ENCODE measurements at places on chromosomes 6 and 20.

DNA sequence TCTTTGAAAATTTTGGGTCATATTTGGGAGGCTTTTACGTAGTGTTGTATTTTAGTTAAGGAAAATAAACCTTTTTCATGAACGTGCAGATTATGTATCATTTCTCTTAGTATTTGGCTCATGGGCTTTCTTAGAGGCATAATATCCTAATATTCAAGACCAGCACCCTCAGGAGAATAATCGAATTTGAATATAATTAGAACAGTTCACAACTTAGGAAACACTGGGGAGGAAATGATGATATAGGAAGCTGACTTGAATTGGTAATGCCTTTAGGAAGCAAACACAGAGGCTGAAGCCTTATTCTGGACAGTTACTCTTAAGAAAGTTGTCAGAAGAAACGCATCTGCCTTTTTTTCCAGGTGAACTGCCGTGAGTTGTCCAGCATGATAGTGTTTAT is at the start of gene GFRAL:
Gene GFRAL (plus strand): TSS at position 301 of the 400 bp plus-strand sequence. CDS start 86 bp downstream, at position 387.
- DNase-seq: no peak

DNA sequence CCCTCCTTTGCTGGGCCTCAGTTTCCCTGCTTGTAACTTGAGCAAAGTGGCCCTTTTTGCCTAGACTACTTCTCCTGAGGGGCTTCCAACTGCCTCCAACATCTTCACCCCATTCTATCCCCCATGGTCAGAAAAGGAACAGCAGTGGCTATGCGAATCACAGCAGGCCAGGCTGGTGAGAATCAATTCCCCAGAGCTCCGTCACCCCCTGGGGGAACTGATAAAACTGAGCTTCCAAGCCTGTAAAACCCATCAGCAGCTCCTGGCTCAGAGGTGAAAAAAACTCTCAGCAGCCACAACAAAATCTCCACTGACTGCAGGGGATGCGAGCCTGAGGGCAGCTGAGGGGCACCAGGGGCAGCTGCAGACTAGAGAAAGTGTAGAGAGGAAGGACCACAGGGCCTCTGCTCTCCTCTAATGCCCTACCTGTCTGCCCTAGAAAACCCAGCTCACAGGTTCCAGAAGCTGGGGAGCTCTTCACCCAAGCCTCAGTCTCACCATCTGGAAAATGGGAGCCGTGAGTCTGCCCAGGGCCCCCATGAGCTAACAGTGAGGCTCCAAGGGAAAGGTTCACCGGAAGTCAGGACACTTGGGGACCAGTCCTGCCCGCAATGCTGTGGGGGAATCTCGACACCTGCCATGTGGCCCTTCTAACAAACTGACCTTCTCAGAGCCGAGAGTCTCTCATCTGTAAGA is 120.6 kb downstream of the GRM4 start:
- DNase-seq: no peak

- no peak for DNase-seq
Observed at GRCh38 chr6:53702316-53702715, 36.8 kb upstream of the KLHL31 start.

DNA sequence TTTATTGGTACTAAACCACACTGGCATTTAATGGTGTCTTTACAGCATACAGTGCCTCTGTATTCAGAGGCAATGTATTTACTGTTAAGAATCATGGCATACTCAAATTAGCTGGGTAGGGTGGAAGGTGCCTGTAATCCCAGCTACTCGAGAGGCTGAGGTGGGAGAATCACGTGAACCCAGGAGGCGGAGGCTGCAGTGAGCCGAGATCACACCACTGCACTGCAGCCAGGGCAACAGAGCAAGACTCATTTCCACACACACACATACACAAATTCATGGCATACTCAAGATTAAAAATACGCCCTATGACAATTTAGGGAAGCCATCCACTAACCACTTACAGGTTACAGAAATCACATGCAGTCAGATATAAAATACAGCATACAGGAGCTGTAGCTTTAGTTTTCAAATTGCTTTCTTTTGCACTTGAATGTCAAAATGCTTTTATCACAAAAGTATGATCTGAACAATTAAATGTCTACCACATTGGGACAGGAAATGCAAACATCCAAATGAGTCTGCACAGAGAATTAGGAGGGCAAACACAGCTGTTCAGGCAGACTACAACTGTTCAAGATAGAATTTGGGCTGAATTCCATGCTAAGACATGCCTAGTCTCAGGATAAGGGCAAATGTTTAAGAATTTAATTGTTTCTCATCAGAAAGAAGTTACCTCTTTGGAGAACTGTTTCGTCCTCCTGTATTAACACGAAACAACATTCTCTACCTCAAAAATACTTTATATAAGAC is 36.4 kb downstream of the CSNK2A1 start:
- no peak for DNase-seq

DNA sequence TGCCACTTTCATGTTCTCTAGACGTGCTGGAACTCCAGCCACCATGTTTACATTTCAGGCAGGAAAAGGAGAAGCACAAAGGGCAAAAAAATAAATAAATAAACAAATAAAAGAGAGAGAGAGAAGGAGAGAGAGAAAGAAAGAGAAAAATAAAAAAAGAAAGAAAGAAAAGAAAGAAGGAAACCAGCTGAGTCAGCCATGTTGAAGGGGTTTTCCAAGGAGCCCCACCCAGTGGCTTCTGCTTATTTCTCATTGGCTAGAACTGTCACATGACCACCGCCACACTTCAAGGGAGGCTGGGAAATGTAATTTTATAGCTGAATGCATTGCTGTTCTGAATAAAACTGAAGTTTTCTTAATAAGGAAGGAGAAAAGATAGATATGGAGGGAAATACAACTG is 71.1 kb downstream of the BFSP1 start:
- no peak for DNase-seq

DNA sequence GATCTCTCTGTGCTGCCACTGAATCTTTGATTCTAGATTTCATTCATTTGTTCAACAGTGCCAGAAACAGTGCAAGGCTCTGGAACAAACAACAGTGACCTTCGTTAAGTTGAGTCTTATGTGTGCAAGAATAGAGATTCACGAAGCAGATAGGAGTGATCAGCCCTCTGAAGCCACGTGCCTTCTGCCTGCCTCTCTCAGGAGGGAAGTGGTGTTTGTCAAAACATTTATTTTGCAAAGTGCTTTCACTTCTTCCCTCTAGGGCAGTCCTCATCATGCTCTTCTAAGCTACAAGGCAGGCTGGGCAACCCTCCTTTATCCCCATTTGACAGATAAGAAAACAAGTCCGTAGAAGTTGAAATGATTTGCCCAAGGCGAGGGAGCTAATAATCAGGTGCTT is 204.3 kb downstream of the TFAP2C start:
- DNase-seq: no peak

DNA sequence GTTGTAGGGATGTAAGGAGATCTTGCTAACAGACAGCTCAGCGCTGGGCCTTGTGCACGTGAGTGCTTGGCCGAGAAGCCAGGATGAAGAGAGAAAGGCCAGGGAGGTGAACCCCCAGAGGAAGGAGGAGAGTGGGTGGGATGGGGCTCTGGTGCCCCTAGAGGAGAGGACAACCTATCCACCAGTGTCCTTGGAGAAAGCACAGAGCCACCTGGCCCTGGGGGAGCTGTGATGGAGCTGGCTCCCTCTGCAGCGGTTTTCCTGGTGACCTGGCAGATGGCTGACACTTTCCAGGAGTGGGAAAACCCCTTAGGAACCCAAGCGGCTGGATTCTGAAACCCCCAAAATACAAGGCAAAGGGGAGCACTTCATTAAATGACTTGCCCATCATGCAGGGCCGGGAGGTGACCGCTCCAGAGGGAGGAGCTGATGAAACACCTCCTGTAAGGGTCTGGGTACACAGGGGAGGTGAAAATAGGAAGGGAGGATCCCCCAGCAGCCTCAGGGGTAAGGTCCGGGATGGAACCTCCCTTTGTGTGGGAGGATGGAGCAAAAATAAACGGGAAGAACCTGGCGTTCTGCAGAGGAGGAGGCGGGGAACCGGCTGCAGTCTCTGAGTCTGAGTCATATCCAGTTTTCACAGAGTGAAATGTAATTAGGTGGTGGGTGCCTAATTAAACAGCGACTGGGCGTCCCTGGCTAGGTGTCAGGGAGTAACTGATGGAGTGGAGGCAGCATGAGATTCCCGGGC is 80.4 kb downstream of the SULF2 start:
- DNase-seq: peak; percentile 58

DNA sequence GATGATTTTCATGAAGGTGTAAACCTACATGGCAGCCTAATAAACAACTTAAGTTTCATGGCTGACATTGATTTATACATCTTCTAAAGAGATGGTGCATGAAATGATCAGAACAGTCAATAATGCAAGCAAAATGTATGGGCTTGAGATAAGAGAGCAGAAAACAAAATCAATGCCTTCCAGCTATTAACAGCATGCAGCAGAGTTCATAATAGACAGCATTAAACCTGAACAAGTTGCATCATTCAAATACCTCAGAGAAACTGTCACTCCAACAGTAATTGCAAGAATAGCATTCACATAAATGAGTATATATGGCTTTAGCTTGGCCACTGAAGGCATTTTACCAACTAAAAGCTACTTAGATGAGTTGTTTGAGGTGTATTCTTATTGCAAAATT is 319.6 kb upstream of the ARID1B start:
- DNase-seq: no peak

- DNase-seq: no peak
Observed at GRCh38 chr6:109626311-109626710, 64.7 kb downstream of the AK9 start.

DNA sequence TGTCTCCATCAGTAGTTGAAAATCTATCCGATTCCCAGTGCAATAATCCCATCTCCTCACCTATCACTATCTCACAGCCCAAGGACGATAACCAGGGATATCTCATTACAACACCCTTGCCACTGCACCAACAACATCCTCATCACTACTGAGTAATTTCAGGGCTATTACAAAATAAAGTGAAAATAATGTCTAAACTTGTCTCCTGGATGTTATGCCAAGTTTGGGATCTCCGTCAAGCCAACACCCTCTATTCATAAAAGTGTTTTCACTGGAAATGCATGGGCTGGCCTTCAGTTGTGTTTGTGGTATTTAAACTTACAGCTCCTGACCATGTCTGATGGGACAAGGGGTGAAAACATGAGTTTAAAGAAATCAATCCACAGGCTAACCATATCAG is 42.0 kb upstream of the STMND1 start:
- no peak for DNase-seq

DNA sequence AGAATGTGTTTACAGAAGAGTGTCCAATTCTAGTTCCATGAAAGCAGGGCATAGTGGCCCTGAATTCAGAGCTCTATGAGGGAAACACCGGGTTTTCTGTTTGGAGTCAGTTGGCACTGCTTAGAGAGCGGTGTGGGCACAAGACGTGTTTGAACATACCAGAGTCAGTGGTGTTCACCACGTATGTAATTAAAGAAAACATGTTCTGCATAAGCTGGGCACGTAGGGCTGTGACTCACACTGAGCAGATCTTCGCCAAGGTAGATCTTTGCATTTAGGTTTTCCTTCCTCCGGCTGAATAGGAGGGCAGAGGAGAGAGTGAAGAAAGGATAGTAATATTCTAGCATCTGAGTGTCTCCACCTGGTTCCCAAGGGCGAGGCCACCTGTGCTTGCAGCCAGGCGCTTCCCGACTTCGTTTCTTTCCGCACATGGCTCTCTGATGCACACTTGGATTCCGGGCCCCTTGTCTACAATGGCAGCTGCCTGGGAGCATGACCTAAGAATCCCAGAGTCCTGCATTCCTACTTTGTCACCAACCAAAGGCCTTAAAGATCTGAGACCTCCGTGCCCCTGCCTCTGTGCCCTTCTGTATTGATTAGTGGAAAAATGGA is 136.2 kb downstream of the ERMARD start:
- no peak for DNase-seq

DNA sequence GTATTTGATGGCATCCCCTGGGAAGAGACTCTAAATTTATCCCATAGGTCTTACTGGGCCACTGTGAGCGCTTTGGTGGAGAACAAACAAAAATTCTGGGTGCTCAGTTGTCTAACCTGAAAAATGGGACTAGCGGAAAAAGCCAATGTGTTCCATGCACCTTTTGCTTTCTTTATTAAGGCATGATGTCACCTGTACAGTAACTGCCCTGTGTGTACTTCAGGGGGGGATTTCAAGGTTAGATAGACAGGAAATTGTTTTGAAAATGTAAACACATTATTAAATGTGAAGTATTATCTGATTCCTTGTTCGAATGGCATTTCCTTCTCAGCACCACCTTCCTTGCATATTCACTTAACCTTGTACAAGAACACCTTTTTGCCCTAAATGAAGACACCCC is 1.2 kb upstream of the EDN1 start:
- no peak for DNase-seq

GRCh38 chr6:97312241-97312640 is 29.2 kb upstream of the MMS22L start:
- DNase-seq: no peak

Measured in Right ventricle myocardium superior (tissue), 1 donor.